ENCODE measurements at places on chromosomes 1 and 21. TPM values are rescaled to one million over a fixed set of nuclear protein-coding genes. Genes with fewer than 3 reads are reported as not detected.

DNA sequence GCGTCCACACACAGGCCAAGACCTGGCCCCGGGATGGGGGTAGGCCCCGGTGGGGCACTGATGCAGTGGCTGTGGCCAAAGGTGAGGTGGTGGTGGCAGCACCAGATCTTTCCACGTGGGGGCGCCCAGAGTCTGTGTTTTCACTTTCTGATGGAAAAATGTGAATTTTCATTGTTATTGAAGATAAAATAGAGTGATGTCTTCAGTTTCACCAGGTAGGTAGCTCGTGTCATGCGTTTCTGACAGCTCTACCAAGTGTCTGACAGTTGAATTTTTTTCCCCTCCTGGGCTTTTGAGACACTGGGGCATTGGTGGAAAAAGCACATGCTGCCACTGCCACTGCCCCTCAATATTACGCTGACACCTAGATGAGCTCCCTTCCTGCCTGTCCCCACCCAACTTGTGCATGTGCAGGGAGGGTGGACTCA lies 40.0 kb upstream of the MAGOH start:
- DNase-seq, result peak; percentile 21
- H3K36me3 ChIP-seq, result no peaks in the 10 kb centered on the region
- H3K27me3 ChIP-seq, result no peaks in the 10 kb centered on the region
- H3K27ac ChIP-seq, result no peak overlapping the region
- H3K4me3 ChIP-seq, result no peak overlapping the region
- H3K4me1 ChIP-seq, result peaks cover 6% of the 10 kb centered on the region

DNA sequence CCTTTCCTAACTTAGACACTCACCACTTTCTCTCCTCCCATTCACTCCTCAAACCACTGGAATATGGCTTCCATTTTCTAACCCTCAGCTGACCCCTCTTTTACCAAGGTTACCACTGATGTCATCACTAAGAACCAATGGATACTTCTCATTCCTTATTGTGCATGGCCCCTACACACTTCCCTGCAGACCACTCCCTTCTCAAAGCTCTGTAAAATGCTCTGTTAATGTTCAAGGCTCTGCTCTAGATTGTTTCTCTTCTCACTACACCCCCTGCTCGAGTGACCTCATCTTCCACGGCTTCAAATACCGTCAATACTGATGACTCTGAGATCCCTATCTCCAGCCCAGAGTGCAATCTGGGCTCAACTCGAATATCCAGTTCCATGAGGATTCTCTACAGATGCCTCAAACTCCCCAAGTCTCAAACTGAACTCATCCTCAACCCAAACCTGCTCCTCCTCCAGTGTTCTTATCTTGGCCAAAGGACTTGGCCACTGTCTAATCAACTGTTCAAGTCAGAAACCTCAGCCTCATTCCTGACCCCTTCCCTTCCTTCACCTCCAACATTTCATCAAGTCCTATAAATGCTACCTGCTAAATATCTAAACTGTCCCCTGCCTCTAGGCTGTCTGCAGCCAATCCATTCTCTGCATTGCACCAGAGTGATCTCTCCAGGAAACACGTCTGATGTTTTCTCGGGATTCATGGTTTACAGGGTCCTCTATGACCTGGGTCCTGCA lies 41.3 kb upstream of the BMP8B start:
- H3K4me1 ChIP-seq, result peaks cover 44% of the 10 kb centered on the region
- H3K27me3 ChIP-seq, result peaks cover 3% of the 10 kb centered on the region
- H3K36me3 ChIP-seq, result no peaks in the 10 kb centered on the region
- peak overlapping the region; percentile 70 for H3K4me3 ChIP-seq

RNF207 gene
- 2.1 TPM for total RNA-seq

DNA sequence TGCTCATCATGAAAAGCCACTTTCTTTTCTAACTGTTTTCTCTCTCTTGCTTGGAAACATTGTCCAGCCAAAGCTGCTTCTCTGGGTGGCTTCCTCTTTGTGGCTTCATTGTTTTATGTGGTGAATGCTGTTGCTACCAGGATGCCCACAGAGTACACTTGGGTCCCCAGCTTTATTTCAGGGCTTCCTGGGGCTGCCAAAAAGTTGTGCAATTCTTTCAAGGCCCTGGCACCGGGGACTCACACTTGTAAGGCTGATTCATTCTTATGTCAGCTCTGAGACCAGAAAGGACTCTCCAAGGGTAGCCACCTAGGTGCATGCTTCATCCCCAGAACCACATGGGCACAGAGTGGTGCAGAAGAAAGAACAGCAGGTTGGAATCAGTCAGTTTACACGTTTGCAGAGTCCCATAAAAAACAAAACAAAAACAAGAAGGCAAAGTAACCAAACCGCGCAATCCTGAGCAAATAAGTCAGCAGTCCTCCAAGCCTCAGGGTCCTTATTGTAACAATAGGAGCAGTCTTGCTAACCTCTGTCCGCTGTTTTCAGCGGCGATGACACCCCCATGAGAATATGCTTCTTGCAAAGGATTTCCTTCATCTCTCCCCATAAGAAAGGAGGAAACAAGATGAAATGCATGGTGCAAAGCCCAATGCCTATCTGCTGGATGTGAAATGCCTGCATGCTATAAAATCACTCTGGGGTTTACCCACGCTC lies 89.9 kb upstream of the SSX2IP start:
- no peak for DNase-seq
- peaks cover 8% of the 10 kb centered on the region for H3K4me1 ChIP-seq
- H3K36me3 ChIP-seq, result no peaks in the 10 kb centered on the region
- H3K27me3 ChIP-seq, result peaks cover 3% of the 10 kb centered on the region
- H3K4me3 ChIP-seq, result no peak overlapping the region

DNA sequence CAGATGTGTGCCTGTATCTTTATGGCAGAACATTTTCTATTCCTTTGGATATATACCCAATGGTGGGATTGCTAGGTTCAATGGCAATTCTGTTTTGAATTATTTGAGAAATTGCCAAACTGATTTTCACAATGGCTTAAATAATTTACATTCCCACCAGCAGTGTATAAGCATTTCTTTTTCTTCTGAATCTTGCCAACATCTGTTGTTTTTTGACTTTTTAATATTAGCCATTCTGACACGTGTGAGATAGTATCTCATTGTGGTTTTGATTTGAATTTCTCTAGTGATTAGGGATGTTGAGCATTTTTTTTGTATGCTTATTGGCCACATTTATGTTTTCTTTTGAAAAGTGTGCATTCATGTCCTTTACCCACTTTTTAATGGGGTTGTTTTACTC lies 864.3 kb upstream of the ADAMTS5 start:
- H3K36me3 ChIP-seq, result no peaks in the 10 kb centered on the region
- no peak overlapping the region for H3K4me3 ChIP-seq
- no peak overlapping the region for H3K27ac ChIP-seq

- H3K4me3 ChIP-seq, result no peak overlapping the region
- no peaks in the 10 kb centered on the region for H3K27me3 ChIP-seq
- H3K4me1 ChIP-seq, result peaks cover 7% of the 10 kb centered on the region
- DNase-seq, result no peak
- H3K27ac ChIP-seq, result no peak overlapping the region
These were observed 114.9 kb downstream of the VPS13D start for GRCh38 chr1:12344596-12345349.

MATN1 gene
- not detected for total RNA-seq

GRCh38 chr1:59897165-59897564 lies 29.4 kb downstream of the CYP2J2 start:
- H3K4me3 ChIP-seq, result no peak overlapping the region
- no peak for DNase-seq
- H3K27ac ChIP-seq, result no peak overlapping the region
- no peaks in the 10 kb centered on the region for H3K36me3 ChIP-seq
- H3K4me1 ChIP-seq, result peaks cover 16% of the 10 kb centered on the region
- peaks cover 10% of the 10 kb centered on the region for H3K27me3 ChIP-seq

PKLR gene
- not detected for total RNA-seq

GRCh38 chr1:240098534-240098933 lies 6.9 kb downstream of the FMN2 start:
- H3K4me3 ChIP-seq, result peak overlapping the region; percentile 90
- peaks cover 87% of the 10 kb centered on the region for H3K4me1 ChIP-seq
- peak overlapping the region; percentile 81 for H3K27ac ChIP-seq
- H3K36me3 ChIP-seq, result peaks cover 82% of the 10 kb centered on the region
- peaks cover 1% of the 10 kb centered on the region for H3K27me3 ChIP-seq

DNA sequence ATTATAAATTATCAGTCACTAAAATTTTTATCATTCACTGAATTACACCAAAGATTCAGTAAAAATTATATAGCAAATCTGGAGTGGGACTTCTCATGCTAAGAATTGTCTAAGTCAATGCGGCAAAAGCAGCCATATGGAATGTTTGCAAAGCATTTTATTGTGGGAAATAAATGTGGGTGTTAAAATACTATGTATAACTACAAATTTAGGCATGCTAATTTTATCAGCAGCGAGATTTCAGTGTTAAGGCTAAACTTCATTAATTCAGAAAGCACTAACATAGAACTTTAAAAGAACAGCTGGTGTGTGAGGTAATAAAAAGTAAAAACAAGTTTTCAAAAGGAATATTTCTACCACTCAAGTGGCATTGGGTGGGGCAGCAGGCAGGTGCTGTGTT lies 21.4 kb downstream of the COLGALT2 start:
- H3K27ac ChIP-seq, result no peak overlapping the region
- H3K4me3 ChIP-seq, result no peak overlapping the region
- no peaks in the 10 kb centered on the region for H3K27me3 ChIP-seq

DNA sequence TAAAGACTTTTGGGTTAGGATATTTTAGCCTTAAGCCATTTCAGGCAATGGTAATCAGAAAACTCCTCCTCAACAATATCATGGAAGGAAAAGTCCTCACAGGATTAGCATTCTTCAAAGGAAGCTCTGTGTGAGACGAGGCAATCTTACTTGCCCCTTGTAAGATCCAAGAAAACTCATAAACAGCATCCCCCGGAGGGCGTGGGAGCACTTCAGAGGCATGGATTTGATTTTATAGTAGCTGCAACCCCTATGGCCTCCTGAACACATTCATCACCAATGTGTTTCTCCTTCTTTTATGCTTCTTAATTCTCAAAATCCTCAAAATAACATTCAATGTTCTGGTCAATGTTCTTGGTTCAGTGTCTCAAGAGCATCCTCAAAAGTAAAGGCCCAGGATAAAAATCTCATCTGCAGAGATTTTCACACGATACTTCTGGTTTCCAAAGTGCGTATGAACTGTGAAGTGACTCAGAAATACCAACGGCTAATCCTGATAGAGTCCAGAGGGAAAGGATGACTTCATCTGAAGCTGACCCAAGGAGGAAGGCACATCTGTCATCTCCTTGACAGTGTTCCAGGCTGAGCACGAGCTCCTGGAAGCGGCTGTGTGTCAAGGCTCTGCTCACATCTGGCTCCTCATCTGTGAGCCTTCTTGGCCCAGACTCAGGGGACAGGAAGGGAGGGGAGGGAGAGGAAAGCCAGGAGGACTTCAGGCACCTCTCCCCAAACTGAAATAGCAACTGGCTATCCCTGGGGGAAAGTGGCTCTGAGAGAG lies 49.3 kb upstream of the PSEN2 start:
- DNase-seq, result peak; percentile 93
- H3K27me3 ChIP-seq, result peaks cover 2% of the 10 kb centered on the region
- H3K4me3 ChIP-seq, result 0 out of 2 replicates have a peak overlapping the region, but pooled peaks have one; percentile 7
- H3K36me3 ChIP-seq, result no peaks in the 10 kb centered on the region

GRCh38 chr1:238690415-238690814 lies 696.0 kb upstream of the CHRM3 start:
- no peak for DNase-seq
- H3K36me3 ChIP-seq, result peaks cover 9% of the 10 kb centered on the region
- H3K4me1 ChIP-seq, result peaks cover 60% of the 10 kb centered on the region
- H3K27ac ChIP-seq, result peak overlapping the region; percentile 16
- no peaks in the 10 kb centered on the region for H3K27me3 ChIP-seq
- no peak overlapping the region for H3K4me3 ChIP-seq

TSSK3 gene
- 0.38 TPM for total RNA-seq

SLC44A5 gene
- not detected for total RNA-seq

SLAMF9 gene
- not detected for total RNA-seq

PCAT6 gene
- 1.9 TPM for total RNA-seq

- DNase-seq, result peak; percentile 84
- H3K27me3 ChIP-seq, result peaks cover 2% of the 10 kb centered on the region
- H3K4me3 ChIP-seq, result no peak within 1 kb of the TSS
- no peaks in the 10 kb centered on the region for H3K36me3 ChIP-seq
- peak within 1 kb of the TSS; percentile 86 for H3K27ac ChIP-seq
These were observed at the start of gene SCAF4 for GRCh38 chr21:31731857-31732596. Gene SCAF4, minus strand, starts transcription at chr21:31732118. Its CDS starts 426 bp downstream, at chr21:31731692.

NR1I3 gene
- total RNA-seq, result not detected

DNA sequence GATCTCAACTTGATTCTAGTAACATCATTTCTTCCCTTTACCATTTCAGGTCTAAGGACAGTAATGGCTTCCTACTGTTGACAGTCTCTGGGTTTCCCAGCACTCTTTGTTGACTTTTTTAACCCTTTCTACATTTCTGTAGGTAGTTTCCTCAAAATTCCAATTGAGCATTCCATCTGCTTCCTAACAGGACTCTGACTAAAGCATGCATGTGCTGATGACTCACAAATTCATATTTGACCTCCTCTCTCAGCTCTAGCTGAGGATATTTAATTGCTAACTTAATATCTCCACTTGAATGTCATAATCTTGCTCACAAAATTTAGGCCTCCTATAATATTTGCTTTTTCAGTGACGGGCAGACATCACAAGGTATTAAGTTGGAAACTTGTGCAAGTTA lies 93.3 kb upstream of the ZNHIT6 start:
- H3K27me3 ChIP-seq, result no peaks in the 10 kb centered on the region
- H3K27ac ChIP-seq, result no peak overlapping the region
- H3K4me3 ChIP-seq, result no peak overlapping the region
- H3K4me1 ChIP-seq, result peaks cover 13% of the 10 kb centered on the region
- H3K36me3 ChIP-seq, result no peaks in the 10 kb centered on the region

GRCh38 chr1:116819081-116819480 lies 64.9 kb downstream of the CD2 start:
- H3K4me3 ChIP-seq, result no peak overlapping the region
- no peak for DNase-seq
- no peaks in the 10 kb centered on the region for H3K27me3 ChIP-seq
- no peaks in the 10 kb centered on the region for H3K36me3 ChIP-seq

F3 gene
- 150 TPM for total RNA-seq

DNA sequence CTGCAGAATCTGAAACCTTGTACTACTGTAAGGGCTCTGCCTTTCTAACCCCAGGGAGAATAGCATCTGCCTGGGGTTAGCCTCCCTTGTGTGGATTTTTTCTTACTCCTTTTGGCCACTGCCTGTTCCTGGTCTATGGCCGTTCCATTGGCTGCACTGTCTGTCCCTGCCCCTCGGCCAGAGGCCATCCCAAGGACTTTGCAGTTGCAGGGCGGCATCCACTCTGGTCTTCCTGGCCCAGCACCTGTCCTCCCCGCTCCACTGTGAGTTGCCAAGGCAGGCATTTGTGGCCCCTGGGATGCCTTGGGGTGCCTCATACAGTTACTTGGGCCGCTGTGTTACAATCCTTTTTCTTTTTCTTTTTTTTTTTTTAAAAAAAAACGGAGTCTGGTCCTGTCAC lies 45.8 kb downstream of the PDE9A start:
- H3K27me3 ChIP-seq, result peaks cover 4% of the 10 kb centered on the region
- H3K4me1 ChIP-seq, result no peaks in the 10 kb centered on the region
- peaks cover 18% of the 10 kb centered on the region for H3K36me3 ChIP-seq
- DNase-seq, result no peak
- H3K27ac ChIP-seq, result no peak overlapping the region

- H3K4me3 ChIP-seq, result no peak overlapping the region
- H3K27ac ChIP-seq, result no peak overlapping the region
- peaks cover 21% of the 10 kb centered on the region for H3K4me1 ChIP-seq
- DNase-seq, result no peak
- H3K36me3 ChIP-seq, result peaks cover 4% of the 10 kb centered on the region
- no peaks in the 10 kb centered on the region for H3K27me3 ChIP-seq
These were observed 79.0 kb downstream of the ST3GAL3 start for GRCh38 chr1:43786201-43786958.

LRRC71 gene
- 0.26 TPM for total RNA-seq

OR14A2 gene
- total RNA-seq, result not detected

GRCh38 chr1:216193839-216194443 lies 229.3 kb downstream of the USH2A start:
- DNase-seq, result no peak
- no peaks in the 10 kb centered on the region for H3K36me3 ChIP-seq
- no peak overlapping the region for H3K27ac ChIP-seq
- H3K27me3 ChIP-seq, result peaks cover 1% of the 10 kb centered on the region

Measured in HFFc6 (cell line).